ENCODE measurements at places on chromosomes 1 and 21.

- DNase-seq, result no peak
These were observed 408.8 kb downstream of the PLA2G4A start for GRCh38 chr1:187237542-187237941.

GRCh38 chr1:11602424-11602823, 51.8 kb downstream of the FBXO2 start:
- DNase-seq, result no peak

DNA sequence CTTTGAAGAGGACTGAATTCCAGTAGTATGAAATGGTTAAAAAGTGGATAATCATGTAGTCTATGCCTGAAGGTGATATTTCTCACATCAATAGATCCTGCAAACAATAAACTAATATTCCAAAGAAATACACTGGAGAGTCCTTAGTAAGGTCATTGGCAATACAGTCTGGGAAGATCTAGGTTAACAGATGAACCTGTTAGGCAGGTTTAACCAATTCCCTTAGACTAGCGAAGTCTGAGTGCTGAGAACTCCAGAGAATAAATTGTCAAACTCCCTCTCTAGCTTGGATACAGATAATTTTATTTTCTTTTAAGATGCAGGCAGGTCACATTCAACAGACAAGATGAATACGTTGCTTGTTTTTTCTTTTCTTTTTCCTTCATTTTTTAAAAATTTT, 2.4 kb downstream of the GPR157 start:
- DNase-seq, result no peak

DNA sequence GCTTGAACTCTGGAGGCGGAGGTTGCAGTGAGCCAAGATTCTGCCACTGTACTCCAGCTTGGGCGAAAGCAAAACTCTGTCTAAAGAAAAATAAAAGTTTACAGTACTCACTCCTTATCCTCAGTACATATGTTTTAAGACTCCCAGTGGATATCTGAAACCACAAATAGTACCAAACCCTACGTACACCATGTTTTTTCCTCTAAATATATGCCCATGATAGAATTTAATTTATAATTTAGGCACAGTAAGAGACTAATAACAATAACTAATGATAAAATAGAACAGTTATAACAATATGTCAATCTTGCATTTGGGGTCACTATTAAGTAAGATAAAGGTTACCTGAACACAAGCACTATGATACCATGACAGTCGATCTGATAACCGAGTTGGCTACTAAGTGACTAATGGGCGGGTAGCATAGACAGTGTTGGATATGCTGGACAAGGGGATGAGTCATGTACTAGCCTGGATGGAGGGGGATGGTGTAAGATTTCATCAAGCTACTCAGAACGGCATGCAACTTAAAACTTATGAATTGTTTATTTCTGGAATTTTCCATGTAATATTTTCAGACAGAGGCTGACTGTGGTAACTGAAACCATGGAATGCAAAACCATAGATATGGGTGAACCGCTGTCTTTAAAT, 43.7 kb downstream of the ST7L start:
- no peak for DNase-seq

- no peak for DNase-seq
These were observed 257.1 kb downstream of the BRINP2 start for GRCh38 chr1:177427811-177428210.

- DNase-seq, result no peak
These were observed 6.3 kb downstream of the PIGR start for GRCh38 chr1:206939841-206940587.

- DNase-seq, result no peak
These were observed 69.5 kb downstream of the RHOU start for GRCh38 chr1:228804640-228805413.

GRCh38 chr1:12690156-12690555, 25.8 kb upstream of the AADACL3 start:
- no peak for DNase-seq

- no peak for DNase-seq
These were observed 6.9 kb downstream of the TRABD2B start for GRCh38 chr1:47990286-47990685.

DNA sequence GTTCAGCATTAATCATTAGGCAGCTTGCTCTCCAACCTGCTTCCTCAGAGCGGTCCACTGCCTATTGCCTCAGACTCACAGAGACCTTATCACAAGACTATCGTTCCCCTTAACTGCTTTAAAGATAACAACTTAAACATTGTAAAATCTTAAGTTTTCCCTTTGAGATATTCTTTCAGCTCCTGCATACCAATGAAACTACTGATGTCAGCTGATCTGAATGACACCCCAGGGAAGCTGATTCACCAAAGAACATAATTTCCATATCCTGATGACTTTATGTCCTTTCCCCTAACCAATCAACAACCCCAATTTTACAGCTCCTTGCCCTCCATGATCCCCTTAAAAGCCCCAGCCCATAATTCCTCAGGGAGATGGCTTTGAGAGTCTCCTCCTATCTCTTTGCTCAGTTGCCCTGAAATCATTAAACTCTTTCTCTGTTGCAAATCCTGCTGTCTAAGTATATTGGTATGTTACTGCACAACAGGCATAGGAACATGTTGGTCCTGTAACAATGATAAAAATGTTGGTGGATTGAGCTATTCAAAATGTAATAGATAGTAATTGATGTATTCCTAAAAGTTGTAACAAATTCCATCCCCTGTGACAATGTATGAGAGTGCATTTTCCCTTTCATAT, 621.4 kb upstream of the RGS18 start:
- no peak for DNase-seq

DNA sequence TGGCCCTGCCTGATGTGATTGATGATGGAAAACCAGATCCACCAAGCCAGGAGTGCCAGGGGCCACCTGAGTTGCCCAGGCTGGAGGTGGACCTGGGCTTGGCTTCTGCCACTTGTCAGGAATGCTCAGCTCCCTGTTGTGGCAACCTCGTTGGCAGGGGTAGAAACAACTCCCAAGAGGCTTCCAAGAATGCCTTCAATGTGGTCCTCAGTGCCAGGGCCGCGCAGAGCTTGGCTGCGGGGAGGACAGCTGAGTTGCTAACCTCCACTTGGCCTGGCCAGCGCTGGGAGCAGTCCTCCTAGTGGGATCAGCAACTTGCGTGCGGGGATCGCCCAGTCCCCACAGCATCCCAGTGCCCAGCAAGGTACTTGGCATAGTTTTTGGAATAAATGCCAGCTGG, 9.0 kb downstream of the MYOM3 start:
- DNase-seq, result no peak

DNA sequence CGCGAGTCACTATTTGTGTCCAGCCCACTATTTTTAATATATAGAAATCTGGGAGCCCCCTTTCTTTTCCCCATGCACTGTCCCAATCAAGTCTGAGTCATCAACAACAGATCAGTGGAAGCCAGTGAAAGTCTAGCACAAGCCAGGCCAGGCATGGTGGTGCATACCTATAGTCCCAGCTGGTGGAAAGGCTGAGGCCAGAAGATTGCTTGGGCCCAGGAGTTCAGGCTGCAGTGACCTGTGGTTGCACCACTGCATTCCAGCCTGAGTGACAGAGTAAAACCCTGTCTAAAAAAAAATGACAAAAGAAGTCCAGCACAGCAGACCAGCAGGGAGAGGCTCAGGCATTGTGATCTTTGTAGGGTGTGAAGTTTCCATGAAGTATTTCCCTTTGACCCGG, 9.0 kb upstream of the RPL5 start:
- DNase-seq, result no peak

DNA sequence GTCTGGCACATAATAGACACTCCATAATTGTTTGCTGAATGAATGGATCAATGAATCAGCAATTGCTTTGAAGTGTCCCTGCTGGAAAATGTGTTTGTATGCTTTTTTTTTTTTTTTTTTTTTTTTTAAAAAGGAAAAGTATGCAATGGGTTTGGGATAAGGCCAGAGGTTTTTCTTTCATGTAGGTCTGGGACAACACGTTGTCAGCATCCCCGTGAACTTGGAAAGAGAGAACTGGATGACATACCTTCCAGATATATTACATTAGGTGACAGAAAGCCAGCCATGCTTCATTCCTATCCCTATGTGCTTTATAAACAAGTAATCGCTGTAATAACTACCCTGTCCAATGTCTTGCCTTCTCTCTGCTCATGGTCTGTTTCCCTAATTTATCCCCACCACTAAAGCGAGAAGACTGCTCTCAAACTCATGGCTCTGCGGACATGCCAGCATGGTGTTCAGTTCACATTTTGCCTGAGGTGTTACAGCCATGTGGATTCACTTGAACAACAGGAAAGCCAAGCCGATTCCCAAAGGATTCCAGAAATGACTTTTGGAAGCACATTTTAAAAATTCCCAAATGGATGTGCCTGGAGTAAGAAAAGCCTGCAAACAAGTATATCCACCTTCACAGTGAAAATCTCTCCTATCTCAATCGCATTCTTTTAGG, 34.8 kb upstream of the GREM2 start:
- no peak for DNase-seq

DNA sequence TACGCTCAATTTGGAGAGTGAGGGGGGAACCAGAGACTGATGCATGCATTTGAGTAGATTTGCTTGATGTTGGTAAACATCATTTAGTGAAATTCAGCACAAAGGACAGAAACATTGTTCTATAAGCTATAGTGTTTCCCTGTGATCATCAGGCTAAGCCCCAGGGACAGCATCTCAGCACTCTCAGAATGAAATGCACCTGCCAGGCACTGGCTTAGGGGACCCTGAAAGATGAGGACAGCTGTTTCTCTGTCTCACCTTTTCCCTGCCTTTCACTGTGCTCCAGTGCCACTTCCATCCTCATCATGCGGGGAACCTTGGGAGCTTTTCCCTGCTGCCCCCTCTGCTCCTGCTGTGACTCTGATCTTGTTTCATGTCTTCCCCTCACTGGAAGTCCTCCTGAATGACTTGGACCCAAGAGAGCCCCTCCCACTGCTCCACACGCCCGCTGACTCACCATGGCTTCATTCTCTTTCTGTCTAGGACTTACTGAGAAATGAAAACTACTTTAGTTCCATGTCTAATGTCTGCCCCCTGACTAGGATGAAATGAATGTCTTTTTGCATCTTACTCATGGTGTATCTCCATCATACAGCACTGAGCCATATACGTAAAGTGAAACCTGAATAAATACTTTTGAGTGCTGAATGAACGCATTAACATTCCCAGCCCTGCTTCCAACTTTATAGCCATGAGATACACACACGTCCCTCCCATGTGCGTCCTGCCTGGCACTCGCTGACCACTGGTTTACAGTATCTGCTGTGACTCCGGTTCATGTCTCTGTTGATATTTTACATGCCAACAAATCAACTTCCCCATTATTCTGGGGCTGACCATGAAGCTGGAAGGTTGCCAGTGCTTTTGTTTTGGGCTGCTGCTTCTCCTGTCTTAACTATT, 182.0 kb downstream of the PCP4 start:
- DNase-seq, result peak; percentile 62

DNA sequence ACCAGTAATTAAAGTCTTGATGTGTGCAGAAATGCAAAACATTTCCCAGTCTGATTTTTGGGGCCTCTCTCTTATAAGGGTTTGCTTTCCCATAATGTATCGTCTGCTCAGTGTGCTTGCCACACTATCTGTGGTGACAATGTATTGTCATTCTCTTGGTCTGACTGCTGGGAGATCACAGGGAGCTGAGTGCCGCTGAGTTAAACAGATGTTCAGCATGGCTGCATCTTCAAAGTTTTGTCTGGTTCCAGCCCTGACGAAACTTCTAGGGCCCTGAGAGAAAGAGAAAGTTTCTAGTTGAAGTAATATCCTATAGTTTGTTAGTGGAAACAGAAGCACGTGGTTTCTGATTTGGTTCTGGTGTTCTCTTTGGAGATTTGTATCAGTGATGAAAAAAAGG, 42.6 kb downstream of the DNM3 start:
- no peak for DNase-seq

- DNase-seq, result no peak
These were observed 75.2 kb downstream of the EVI5 start for GRCh38 chr1:92709738-92710137.

DNA sequence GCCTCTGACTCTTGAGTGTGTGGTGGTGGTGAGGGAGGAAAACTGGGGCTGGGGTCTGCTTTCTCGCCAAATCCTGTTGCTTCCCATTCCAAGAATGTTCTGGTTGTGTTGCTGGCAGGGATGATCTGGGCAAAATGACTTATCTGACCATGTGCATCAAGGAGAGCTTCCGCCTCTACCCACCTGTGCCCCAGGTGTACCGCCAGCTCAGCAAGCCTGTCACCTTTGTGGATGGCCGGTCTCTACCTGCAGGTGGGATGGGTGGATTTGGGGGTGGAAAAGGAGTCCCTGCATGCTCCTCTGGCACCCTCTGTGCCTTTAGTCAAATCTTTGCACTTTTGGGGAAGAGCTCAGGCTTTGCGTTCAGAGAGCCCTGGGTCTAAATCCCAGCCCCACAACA, 18.1 kb downstream of the CYP4B1 start:
- DNase-seq, result no peak

- DNase-seq, result no peak
These were observed 40.2 kb upstream of the SOX13 start for GRCh38 chr1:204032642-204033235.

DNA sequence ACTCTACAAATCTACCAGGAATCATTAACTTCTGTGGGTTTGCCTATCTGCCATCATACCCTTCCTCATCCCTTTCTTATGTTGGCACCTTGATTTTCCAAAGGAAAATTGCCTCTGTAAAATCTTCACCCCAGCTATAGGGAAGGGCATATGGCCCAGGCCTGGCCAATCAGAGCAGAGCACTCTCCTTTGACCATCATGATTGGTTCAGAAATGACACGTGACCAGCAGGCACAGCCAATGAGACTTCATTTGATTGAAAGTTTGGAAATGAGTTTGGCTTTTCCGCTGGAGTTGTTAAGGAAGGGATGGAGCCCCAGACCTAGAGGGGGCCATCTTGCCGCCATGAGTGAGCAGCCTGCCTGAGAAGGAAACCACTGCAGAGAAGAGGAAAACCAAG, 35.1 kb upstream of the IFFO2 start:
- DNase-seq, result no peak

- no peak for DNase-seq
These were observed 77.4 kb downstream of the DESI2 start for GRCh38 chr1:244730153-244730933.

DNA sequence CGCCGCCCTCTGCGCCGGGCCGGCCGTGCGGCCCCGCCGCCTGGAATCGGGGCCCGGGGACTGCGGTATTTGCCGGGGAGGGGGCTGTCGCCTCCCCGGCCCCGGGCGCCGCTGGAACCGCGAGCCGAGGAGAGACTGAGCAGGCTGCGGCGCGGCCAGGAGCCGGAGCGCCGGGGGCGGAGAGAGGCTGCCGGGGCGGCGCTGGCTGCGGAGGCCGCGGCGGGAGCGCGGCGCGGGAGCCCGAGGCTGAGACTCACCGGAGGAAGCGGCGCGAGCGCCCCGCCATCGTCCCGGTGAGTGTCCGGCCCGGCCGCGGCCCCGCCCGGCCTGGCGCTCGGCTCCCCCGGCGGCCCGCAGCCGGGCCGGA, 746 bp downstream of the DYRK1A start:
- no peak for DNase-seq

- no peak for DNase-seq
These were observed 74.1 kb downstream of the OLFML2B start for GRCh38 chr1:161949548-161949947.

- no peak for DNase-seq
These were observed 4.0 kb downstream of the ECHDC2 start for GRCh38 chr1:52917581-52917980.

DNA sequence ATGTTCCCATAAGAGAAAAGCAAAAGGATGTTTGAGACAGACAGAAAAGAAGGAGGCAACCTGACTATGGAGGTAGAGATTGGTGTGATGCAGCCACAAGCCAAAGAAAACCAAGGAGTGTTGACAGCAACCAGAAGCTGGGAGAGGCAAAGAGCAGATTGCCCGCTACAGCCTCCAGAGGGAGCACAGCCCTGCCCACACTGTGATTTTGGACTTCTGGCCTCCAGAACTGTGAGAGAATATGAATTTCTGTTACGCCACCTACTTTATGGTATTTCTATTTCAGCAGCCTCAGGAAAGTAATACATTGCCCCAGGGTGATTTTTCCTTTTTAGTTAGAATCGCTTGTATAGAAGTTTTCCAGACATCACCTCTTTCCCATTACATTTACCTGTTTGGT, 28.4 kb downstream of the SLAMF6 start:
- no peak for DNase-seq
